ENCODE measurements at places on chromosomes 2 and 18. TPM values are rescaled to one million over a fixed set of nuclear protein-coding genes. Genes with fewer than 3 reads are reported as not detected.
A peak's percentile ranks its signal among the peaks of the same experiment; 100 is the strongest.

- H3K27ac ChIP-seq, result no peak overlapping the region
- no peak overlapping the region for H3K4me3 ChIP-seq
- H3K36me3 ChIP-seq, result peaks cover 6% of the 10 kb centered on the region
Measured at GRCh38 chr2:203071148-203071547, 56.5 kb downstream of the NBEAL1 start.

GRCh38 chr2:42087857-42088195 is 40.0 kb downstream of the PKDCC start:
- DNase-seq, result no peak
- no peak overlapping the region for H3K4me3 ChIP-seq
- no peaks in the 10 kb centered on the region for H3K27me3 ChIP-seq
- H3K36me3 ChIP-seq, result no peaks in the 10 kb centered on the region

DNA sequence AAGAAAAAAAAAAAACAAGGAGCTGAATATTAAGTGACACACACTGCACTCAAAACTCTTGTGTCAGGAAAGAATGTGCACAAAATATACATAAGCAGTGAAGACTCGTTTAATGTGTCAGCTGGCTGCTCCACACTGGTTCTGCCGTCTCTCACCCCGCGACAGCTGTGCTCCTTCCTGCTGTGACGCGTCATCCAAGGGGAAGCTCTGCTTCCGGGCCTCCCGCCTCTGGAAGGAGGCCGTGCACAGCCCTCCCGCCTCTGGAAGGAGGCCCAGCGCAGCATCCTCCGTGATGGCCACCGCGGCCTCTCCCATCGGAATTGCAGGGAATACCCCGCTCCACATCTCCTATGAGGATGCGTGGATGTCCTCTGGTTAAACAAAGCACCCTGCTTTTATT is 151.0 kb downstream of the HDAC4 start:
- no peak for DNase-seq
- H3K4me3 ChIP-seq, result no peak overlapping the region
- H3K36me3 ChIP-seq, result peaks cover 22% of the 10 kb centered on the region
- no peaks in the 10 kb centered on the region for H3K27me3 ChIP-seq
- peaks cover 50% of the 10 kb centered on the region for H3K4me1 ChIP-seq

RNF152 gene
- total RNA-seq, result 1.0 TPM

- H3K4me3 ChIP-seq, result no peak overlapping the region
- peaks cover 57% of the 10 kb centered on the region for H3K36me3 ChIP-seq
- no peaks in the 10 kb centered on the region for H3K27me3 ChIP-seq
- no peak overlapping the region for H3K27ac ChIP-seq
Measured at GRCh38 chr2:9375857-9376428, 47.4 kb downstream of the ITGB1BP1 start.

PLEK gene
- total RNA-seq, result not detected

IL36G gene
- total RNA-seq, result not detected

DNA sequence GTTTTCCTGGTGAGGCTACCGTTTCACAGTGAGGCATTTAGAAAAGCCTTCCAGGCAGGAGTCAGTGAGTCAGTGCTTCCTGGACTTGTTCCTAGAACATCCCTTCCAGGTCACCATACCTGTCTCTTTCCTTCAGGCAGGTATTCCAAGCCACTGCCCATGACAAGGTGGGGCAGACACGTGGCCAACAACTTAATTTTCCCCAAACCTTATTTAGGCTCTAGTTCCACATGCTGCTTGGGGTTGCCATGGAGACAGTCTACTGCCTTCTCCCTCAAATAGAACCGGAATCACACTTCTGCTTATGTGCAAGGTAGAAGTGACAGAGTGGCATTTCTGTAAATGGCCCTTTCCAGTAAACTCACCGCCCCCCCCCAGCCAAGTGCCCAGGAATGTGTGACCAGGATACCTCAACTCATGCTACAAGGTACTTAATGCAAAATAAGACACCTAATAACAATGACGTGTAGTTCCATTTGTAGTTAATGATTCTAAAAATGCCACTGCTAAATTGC is 258.3 kb downstream of the PRKCE start:
- peaks cover 23% of the 10 kb centered on the region for H3K4me1 ChIP-seq
- H3K36me3 ChIP-seq, result no peaks in the 10 kb centered on the region
- peak overlapping the region; percentile 43 for H3K27ac ChIP-seq
- H3K4me3 ChIP-seq, result no peak overlapping the region
- peak; percentile 55 for DNase-seq
- H3K27me3 ChIP-seq, result no peaks in the 10 kb centered on the region

Data from Calu3 (cell line).